Right hindlimb (tissue), 1 donor: ENCODE measurements at places on chromosomes 1 and 21.
A peak's percentile ranks its signal among the peaks of the same experiment; 100 is the strongest.

DNA sequence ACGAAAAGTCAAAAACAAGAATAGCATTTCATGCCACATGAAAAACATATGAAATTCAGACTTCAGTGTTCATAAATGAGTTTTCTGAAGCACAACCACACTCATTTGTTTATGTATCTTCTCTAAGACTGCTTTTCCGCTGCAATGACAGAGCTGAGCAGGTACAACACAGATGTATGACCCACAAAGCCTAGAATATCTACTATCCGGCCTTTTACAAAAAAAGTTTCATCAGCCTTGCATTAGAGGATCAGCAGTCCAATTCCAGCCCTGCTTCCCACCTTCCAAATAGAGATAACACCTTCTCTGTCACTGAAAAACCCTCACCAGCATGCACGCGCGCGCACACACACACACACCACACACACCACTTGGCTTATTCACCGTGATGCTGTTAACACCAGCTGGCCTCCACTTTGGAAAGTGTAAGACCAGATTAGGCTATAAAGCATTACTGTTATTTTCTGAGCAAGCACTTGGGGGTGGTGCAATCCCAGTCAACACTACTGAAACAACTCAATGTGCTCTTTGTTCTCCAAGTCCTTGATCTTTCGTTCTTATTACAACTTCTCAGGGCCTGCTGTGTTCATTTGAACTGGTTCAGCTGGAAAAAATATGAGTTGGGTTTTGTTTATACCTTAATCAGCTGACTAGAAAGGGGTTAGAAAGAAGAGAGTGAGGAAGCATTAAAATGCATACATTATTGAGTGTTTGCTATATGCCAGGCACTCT lies 90.0 kb downstream of the GLUL start:
- peak; percentile 26 for DNase-seq

GRCh38 chr1:19643121-19643520 lies 990 bp upstream of the NBL1 start:
- no peak for DNase-seq

DNA sequence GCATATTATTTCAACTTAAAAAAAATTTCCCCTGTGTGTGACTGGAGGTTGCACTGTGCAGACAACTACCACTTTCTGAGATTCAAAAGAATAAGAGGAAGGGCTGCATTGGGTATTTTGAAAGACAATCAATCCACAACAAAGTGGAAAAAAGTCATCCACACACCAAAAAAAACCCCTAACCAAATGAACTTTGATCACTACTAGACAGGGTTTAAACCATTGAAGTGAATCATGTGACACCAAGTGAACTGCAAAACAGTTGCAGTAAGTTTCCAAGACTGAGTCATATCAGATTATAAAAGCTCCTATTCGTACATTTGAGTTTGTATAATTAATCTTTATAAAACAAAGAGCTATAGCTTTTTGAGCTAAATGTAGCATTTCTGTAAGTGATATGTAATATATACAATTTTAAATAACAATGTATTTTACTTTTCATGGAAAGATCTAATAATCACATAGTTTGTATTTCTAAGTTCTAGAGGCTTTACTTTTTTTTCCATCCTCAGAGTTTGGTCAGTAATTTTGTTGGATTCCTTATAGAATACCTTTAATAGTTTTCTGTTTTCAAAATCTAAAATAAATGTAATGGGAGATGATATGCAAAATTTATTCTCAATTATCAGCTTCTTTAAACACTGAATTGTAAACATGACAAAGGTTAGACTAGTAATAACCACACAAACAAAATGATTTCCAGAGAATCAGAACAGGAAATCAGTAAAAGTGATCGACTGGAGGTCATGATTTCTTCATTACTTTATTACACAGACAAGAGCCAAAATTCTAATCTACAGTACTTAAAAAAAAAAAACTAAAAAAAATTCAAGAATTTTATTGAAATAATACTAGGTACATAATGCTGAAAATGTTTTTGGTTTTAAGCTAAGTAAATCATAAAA lies 50.5 kb upstream of the GFI1 start:
- no peak for DNase-seq

DNA sequence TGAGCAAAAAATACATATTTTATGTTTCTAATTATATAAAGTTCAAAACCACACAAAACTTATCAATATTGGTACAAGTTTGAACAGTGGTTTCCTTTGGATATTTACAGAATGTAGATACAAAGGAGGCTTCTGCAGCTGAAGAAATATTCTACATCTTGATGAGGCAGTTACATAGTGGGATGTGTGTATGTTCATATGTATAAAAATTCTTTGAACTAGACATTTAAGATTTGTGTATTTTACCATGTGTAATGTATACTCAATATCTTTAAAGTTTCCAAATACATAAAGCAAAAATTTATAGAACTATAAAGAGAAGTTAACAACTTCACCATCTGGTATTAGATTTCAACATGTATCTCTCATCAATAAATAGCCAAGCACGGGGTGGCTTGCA lies 80.7 kb upstream of the TNFSF4 start:
- DNase-seq = no peak

DNA sequence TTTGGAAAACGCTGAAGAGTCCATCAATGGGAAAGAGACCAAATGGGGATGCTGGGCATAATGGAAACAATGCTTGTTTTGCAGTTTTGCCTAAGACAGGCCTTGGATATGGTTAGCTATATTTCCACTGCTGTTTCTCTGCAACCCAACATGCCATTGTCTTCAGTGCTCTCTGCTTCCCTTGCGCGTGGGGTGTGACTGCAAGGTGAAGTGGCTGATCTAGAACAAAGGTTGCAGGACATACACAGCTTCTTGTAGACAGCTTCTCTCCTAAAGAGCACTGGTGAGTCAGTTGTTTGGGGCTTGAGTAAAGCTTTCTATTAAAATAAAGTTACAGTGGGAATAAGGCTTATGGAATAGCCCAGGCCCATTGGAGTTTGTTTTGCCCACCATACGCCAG lies 33.0 kb downstream of the RUNX1 start:
- no peak for DNase-seq

GRCh38 chr1:170533298-170533697 lies 1.3 kb downstream of the GORAB start:
- no peak for DNase-seq

DNA sequence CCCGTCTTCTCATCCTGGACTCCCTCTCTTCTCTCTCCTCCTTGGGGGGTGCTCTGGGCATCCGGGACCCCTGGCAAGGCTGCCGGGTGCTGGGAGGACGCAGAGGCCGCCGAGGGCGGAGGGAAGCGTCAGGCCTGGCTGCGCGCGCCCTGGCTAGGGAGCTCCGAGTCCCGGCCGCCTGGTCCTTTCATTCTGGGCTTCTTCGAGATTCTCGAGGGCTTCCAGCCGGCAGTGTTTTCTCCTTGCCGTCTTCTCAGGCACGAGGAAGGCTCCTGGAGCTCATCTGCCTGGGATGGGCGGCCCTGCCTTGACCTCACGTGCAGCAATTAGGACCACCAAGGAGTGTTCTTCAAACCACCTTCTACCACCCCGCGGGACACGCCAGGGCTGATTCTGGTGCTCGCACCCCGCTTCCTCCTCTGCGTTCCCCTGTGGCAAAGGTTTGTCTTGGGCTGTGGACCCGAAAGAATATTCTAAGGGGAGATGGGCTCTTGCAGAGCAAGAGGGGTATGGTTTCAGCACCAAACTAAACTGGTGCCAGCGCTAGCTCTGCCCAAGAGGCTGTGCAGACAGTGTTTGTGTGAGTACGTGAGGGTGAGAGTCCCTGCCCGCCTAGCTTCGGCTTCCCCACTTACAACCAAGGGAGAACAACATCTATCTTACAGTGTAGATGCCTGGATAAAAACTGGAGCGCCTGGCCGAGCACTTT lies 36.5 kb downstream of the PIK3CD start:
- no peak for DNase-seq
